ENCODE measurements at places on chromosomes 13 and 19. TPM values are rescaled to one million over a fixed set of nuclear protein-coding genes. Genes with fewer than 3 reads are reported as not detected.

- DNase-seq = no peak
Measured at GRCh38 chr13:21501686-21502085, 42.6 kb upstream of the ZDHHC20 start.

Gene KANK3
- total RNA-seq = 0.74 TPM

DNA sequence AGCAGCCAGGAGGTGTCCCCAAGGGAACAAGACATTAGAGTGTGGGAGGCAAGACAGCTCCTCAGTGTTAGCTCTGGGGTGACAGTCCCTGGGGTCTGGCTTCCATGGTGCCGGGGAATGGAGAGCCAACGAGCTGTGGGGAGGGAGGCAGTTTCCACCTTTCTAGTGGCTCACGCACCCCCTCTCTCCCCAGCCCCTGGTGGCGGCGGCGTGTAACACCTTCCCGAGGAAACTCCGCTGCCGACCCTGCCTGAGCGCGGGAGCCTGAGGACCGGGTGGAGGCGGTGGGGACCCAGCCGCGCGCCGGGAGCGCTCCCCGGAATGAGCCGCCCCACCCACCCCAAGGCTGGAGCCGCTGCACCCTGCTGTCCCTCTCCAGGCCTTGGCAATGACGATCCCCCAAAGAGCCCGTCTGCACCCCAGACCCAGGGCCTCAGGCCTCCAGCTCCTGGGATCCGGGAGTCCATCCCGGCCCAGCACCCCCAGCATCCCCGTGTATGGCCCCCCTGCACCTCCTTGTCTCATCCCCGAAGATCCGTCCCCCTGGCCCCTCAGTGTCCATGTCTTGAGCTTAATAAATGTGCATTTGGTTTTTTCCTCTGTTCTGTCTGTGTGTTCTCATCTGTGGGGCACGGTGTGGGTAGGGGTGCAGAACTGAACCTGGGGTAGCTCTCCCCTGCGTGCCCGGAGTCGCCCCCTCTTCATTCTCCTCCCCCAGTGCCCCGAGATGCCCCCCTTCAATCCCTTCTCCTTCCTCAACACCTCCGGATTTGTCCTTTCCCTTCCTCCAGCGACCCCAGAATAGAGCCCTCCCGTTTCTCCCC is 622 bp upstream of the FXYD5 start:
- peak; percentile 53 for DNase-seq

DNA sequence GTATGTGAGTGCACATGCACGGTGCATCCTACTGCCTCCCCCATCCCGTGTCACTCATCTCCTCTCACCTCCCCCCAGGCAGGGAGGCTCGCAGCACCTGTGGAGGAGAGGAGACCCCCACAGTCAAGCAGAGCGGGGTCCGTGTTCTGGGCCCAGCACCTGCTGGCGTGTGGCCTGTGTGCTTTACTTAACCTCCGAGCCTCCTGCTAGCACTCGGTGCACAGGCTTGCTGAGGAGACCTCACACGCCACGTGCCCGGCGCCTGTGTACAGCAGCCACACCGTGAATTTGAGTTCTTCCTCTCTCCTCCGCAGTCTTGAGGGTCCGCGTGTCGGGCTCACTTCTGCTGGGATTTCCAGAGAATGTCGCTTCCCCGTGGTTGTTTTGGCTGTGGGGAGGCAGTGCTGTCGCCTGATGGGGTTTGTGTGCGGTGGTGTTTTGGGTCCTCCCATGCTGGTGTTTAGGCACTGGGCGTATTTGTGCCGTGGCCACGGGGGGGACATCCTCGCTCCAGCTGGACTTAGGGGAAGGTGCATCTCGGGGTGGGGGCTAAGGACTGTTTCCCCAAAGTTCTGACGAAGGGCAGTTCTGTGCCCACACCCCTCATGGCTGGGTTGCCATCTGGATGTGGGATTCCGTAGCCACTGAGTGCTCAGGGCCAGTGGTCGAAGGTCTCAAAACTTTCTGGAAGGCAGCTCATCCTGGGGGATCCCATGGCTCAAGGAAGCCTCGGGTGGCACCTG is 34.8 kb upstream of the TMEM255B start:
- DNase-seq = no peak

GRCh38 chr19:10138879-10139795 is 19.4 kb upstream of the EIF3G start:
- no peak for DNase-seq

DNA sequence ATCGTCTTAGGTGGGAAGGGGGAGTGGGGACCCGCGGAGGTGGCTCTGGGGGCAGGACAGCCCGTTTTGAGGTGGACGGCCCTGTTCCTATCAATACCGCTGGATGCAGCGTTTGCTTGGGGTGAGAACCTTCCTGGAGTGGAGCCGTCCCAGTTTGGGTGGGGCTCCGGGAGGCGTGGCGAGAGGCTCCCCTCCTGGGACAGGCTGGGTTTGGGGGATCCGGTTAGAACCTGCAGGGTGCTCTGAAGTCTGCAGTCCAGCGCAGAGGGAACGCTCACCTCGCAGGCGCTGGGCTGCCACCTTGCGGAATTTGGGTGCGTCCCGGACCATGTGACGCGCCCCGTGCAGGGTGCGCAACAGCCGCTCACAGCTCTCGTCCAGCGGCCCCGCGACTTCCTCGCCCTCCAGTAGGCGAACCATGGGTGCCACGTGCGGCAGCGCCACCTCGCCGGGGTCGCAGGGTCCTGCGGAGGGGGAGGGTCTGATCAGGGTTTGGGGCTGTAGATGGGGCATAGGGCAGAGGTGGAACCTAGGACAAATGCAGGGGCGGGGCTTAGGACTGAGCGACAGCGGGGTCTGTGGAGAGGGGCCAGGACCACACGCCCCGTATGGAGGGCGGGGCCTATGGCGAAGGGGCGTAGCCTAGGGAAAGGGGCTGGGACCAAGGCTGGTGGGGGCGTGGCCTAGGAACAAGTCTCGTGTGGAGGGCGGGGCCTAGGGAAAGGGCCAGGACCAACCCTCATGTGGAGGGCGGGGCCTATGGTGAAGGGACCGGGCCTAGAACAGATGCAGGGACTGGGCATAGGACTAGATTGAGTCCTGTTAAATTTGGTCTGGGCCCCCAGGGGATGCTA is 13.8 kb downstream of the SH2D3A start:
- DNase-seq = peak; percentile 58

DNA sequence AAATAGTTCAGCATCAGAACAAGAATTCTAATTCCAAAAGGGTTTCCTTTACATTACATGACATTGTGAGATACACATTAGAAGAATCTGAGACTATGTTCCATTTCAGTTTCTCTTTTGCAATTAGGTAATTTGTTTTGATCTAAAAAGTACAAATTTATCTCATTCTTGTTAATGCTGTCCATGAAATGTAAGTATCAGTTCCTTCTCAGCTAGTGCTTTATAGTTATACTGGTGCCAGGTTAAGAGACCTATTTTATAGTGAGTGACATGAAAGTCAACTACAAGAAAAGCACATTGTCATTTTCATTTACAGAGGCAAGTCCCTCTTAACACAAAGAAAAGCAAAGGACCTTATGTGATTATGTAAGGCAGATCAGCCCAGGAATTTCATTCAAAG is 43.9 kb downstream of the RCBTB2 start:
- DNase-seq = no peak

- no peak for DNase-seq
Measured at GRCh38 chr13:21117104-21117809, 55.9 kb upstream of the LATS2 start.

- no peak for DNase-seq
Measured at GRCh38 chr13:23952796-23953195, 55.5 kb upstream of the C1QTNF9B start.

DNA sequence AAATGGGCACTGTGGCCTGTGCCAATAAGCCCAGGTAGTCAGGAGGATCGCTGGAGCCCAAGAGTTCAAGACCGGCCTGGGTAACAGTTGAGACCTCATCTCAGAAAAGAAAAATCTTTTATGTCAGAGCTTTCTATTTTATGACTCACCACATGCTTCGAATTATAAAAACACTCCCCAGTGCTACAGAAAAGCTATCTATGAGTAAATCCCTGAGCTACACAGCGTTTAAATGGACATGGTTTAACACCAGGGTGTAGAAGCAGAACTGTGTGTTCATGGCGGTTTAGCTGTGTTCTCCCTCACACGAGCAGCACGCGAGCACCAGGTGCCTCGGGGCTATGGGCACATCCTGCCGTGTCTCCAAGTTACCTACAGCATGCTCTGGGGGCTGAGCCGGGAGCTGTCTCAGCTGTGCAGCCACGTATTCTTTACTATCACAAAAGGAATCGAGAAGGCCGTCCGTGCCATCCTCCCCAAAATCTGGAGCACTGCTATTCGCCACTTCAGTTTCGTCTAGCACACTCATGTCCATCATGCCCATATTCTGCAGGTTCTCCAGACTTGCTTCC is 6.7 kb downstream of the SAFB2 start:
- DNase-seq = no peak

Gene CEBPA
- not detected for total RNA-seq

Gene TMEM161A
- 33.0 TPM for total RNA-seq

DNA sequence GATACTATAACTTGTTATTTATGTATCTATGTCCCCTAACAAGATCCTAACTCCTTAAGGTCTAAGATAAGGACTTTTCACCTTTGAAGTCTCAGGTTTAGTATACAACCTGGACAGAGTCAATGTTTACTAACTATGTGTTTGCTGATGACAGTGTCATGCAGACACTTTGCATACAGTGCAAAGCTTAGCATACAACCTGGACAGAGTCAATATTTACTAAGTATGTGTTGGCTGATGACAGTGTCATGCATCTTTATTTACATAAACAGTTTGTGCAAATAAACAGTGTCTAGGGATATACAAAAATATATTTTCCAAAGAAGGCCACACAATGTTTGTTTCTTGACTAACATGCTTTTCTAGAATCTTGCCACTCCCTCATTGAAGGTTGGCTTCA is 34.7 kb downstream of the DCT start:
- no peak for DNase-seq

DNA sequence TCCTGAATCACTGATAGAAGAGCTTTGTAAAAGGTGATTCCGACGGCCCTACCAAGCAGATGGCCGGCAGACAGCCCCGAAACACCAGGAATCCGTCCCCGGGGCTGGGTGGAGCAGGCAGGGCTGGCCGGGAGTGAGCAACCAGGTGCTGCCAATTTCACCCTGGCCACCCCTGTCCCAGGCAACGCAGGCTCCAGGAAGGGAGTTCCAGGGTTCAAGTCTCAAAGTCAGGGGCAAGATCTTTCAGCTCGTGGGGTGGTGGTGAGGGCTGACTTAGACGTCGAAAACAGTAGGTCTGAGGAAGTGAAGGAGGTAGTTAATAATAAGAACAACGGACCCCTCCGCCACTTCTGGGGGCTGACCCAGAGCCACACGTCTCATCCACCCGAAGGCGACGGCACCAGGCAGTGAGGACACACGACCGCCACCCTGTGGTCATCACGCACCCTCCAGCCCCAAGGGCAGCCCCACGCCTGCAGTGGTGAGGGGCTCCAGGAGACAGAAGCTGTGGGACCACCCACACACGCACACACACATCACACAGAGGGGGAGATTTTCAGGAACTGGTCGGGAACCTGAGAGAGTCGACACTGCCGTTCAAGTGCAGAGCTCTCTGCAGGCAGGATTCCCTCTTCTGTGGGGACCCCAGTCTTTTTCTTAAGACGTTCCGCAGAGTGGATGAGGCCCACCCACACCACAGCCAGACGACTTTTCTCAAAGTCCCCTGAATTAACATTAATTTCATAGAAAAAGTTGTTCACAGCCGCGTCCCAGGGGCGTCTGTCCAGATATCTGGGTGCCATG is 67.2 kb downstream of the SPACA7 start:
- DNase-seq = no peak

- no peak for DNase-seq
Measured at GRCh38 chr19:410243-410781, 1.4 kb upstream of the C2CD4C start.

GRCh38 chr13:106990594-106990993 is 422.7 kb upstream of the ARGLU1 start:
- DNase-seq = no peak

Gene CACNG6
- total RNA-seq = 0.12 TPM

- no peak for DNase-seq
Measured at GRCh38 chr13:110509971-110510786, 51.3 kb downstream of the RAB20 start.

Data from M059J (cell line).